ENCODE measurements at places on chromosomes 4 and X. TPM values are rescaled to one million over a fixed set of nuclear protein-coding genes. Genes with fewer than 3 reads are reported as not detected.

DNA sequence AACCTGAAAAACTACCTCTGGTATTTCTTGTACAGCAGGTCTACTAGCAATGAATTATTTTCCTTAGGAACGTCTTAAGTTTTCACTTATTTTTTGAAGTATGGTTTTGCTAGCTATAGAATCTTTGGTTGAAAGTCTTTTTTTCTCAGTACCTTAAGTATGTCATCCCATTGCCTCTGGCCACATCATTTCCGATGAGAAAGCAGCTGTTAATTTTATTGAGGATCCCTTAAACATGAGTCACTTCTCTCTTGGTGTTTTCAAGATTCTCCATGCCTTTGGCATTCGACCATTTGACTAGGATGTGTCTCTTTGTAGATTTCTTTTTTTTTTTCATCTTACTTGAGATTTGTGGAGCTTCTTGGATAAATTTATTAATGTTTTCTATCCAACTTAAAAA, 803.8 kb upstream of the AMOT start:
- no peak for DNase-seq

DNA sequence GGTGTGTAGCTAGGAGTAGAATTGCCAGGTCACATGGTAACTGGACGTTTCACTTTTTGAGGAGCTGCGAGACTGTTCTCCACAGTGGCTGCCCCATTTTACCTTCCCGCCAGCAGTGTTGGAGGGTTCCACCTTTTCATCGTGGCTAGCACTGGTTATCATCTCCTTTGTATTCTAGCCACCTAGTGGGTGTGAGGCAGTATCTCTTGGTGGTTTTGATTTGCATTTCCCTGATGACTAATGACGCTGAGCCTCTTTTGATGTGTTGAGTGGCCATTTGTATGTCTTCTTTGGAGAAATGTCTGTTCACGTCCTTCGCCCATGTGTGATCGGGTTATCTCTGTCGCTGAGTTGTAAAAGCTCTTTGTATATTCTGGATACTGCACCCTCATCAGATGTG, 10.6 kb downstream of the ABCD1 start:
- DNase-seq: no peak

DNA sequence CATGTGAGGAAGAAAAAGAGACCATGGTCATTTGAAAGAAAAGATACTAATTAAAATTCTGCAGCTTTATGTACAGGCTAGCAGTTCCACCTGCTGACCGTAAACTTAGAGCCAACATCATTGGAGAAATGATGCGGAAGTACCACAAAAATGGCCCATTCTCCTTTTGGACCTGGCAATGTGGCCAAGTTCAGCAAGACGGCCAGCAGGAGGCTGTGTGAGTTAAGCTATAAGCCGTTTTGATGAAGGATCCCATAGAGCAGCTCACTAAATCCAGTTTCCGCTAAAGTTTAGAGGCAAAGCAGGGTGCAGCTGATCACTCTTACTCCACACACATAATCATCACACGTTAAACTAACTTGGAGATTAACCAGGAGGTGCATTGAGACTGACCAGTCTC, 133.8 kb downstream of the LDB2 start:
- no peak for DNase-seq

DNA sequence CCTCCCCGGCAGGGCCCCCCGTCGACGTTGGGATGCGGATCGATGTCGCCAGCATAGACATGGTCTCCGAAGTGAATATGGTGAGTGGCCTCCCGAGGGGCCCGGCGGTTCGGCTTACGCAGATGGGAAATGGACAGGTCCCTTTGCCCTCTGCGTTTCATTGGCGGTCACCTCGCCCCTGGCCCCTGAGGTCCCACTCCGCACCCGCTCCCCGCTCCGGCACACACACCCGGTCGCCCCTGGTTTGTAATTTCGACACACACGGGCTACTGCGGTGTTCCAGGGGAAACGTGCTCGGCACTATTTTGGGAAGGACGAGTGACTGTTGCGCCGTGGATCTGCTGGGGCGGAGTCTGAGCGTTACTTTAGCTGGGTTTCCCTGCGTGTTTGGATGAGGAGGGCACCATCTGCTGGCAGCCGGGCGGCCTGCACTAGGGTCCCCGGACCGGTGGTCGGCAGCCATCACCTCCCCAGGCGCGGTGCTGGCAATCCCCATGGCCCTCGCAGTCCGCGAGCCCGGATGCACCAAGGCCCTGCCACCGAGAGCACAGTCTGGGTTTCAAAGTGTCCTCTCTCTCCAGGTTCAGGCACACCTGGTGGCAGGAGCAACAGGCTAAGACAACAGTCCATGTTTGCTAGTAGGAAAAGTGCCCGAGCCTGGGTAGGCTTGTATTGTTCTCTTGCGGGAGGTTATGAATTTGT, 1.2 kb downstream of the GABRB1 start:
- no peak for DNase-seq

DNA sequence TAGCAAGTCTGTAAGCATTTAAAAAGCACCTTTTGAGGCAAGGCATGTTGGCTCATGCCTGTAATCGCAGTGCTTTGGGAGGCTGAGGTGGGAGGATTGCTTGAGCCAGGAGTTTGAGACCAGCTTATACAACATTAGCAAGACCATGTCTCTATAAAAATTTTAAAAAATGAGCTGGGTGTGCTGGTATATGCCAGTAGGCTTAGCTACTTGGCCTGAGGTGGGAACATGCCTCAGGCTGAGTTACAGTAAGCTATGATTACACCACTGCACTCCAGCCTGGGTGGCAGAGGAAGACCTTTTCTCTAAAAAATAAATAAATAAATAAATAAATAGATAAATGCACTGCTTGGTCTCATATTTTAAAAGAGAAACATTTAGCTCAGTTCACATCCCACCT, 26.8 kb downstream of the BLTP1 start:
- no peak for DNase-seq

DNA sequence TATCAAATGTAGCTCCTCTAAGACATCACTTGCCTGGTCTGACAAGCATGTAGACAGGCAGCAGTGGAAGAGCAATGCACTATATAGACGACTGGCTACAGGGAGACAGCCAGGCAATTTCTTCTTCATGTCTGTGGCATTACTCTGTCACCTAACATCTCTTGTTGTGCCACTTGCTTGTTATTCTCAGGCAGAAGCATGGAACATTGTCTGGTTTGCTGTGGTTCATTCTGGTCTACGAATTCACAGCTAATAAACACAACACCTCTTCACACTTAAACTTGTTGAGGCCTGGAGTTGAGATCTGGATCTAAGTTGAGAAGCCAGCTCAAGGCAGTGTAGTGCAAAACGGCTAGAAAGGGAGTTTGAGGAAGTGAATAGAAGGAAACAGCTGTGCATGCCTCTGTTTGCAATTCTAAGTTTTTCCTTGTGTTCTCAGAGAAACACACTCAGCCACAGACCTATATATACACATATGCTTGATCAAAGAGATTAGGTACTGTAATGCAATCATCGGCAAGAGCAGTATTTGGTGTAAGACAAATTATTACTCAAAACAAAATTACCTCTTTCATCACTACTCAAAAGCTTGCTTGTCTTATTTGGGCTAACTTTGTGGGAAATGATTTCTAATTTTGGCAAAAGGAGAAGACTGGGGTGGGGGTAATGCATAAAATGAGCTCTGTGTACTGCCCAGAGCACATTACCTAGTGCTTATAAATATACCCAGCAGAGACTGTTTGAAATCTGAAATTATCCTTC, 243.8 kb downstream of the PPP3CA start:
- DNase-seq: no peak

The NHS gene
- polyA plus RNA-seq: 14.0 TPM

DNA sequence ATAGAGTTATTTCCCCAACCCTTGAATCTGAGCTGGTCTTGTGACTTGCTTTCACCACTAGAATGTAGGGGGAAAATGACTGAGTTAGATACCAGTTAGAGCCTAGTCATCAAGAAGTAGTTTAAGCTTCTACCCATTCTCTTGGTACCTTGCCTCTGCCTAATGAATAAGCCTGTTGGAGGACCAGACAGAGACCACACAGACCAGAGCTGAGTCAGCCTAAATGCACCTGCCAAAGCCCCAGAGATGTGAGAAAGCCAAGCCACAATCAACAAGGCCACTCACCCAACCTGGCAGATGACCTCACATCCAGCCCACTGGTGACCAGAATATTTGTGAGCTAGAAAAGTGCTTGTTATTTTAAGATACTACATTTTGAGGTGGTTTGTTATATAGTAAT, 85.2 kb upstream of the DCLK2 start:
- no peak for DNase-seq

The IL2 gene
- polyA plus RNA-seq: not detected

DNA sequence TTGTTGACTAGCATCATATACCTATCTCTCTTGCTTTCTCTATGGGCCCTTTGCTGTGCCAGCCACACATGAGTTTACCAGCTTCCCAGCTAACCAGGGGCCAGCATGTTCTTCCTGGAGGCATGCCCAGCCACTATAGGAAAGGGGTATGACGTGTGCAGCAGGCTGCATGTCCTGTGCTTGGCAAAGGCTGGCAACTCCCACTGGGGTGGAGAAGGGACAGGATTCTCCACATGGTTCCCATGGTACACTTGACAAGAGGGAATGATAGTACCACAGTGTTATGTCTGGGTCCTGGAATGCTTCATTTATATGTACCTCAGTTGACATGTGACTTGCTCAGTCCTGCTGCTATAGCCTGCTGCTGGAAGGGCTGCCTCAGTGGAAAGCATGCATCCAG, 78.8 kb downstream of the TMEM164 start:
- no peak for DNase-seq

The GPAT3 gene
- polyA plus RNA-seq: 20.4 TPM

- no peak for DNase-seq
Measured at GRCh38 chr4:184409911-184410692, 64.2 kb downstream of the IRF2 start.

GRCh38 chr4:142535009-142535408, 311.1 kb downstream of the INPP4B start:
- DNase-seq: no peak

GRCh38 chr4:70849291-70849690, 9.6 kb upstream of the GRSF1 start:
- no peak for DNase-seq

- no peak for DNase-seq
Measured at GRCh38 chrX:37921758-37922157, 74.4 kb upstream of the DYNLT3 start.

DNA sequence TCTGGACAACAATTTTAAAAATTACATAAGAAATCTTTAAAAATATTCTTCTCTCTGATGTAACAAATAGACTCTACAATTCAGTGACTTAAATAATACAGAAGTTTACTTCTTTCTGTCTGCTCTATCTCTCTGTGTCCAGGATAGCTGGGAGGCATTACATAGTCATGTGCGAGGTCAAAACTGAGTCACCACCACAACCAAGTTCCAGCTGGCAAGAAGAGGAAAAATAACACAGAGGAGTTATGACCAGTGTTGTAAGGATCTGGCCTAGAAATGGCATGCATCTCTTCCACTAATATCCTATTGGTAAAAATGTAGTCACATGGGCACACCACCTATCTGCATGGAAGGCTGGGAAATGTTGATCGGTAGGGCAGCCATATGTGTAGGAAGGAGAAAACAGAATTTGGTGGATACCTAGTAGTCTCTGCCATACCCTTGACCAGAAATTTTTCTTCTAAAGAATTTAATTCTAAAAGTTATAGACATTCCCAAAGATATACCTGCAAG, 39.4 kb upstream of the WDFY3 start:
- DNase-seq: no peak

The PWWP3B gene
- 3.1 TPM for polyA plus RNA-seq

The HTT gene
- polyA plus RNA-seq: 37.8 TPM

DNA sequence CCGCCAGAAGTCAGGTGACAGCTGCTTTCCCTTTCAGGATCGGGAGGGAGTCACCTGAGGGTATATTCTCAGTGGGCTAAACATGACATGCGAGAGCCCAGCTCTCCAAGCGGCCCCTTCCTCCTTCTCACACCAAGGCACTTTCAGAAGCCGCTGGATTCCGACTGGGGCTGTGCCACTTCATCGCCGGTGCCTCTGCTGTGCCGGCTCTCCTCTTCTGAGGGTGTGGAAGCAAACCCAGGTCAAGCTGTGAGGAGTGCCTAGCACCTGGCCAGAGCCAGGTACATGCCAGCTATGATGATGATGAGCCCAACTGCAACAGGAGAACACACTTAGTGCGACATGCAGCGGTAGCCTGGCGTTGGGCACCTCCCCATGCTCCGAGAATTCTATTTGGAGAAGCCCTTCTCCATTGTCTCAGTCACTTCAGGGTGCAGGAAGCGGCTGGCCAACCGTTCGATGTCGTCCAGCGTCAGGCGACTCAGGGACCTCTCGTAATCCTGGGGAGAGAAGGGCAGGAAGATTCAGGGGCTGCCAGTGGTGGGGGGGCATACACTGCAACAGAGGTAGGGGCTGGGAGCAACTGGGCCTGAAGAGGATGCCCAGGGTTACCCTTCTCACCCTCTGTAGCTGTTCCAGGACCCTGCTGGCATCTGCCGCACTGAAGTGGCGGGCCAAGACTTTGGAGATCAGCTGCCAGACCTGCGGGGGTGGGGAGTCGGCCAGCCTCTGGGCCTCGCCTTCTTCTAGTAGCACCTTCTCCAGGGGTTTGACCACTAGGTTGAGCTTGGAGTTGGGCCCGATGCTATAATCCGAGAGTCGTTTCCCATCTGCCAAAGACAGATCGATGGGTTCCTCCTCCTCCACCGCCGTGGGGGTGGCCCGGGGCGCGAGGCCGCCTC, 1.0 kb downstream of the UBL4A start:
- no peak for DNase-seq

The TMPRSS11B gene
- polyA plus RNA-seq: not detected

The DSPP gene
- not detected for polyA plus RNA-seq

DNA sequence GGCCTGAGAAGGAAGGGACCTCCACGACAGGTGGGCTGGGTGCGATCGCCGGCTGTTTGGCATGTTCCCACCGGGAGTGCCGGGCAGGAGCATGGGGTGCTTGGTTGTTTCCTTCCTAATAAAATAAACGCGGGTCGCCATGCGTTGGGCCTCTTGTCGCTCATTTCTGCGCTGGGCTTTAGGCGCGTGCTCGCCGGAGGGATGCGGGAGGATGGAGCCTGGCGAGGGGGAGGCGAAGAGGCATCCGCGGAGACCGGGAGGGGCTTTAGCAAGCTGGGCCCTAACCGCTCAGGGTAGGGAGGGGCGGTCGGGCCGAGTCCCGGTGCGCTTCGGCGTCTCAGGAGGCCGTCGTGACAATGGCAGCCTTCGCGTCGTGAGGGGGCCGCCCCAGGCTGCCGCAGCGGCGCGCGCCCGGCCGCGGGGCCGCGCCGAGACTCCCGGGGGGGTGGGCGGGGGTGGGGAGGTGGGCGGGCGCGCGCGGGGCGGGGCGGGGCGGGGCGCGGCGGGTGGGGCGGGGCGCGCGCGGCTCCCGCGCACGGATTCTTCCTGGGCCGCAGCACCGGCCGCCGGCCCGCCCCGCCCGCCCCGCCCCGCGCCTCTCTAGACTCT, 476 bp upstream of the GDI1 start:
- no peak for DNase-seq

DNA sequence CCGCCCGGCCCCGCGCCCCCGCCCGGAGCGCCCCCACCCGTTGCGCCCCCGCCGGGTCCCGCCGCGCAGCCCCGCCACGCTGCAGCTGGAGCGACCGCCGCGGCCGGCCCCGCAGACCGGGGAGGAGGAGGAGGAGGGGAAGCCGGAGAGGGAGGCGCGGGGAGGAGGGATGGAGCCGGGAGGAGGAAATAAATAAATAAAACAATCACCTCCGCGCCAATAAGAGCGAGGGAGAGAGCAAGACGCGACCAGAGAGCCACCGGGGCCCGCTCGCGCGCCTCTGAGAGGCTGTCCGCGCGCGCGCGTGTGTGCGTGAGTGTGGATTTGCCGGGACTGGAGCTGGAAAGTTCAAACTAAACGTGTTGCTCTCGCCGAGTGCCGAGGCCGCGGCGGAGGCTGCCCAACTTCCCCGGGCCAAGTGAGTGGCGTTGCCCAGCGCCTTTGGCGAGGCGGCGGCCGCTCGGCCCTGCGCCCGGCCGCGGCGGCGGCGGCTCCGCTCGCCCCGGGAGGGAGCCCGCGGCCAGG, 2184.4 kb upstream of the TENM3 start:
- peak; percentile 58 for DNase-seq

The MTNR1A gene
- polyA plus RNA-seq: 1.8 TPM
